ENCODE measurements at places on chromosomes 11 and 22.

GRCh38 chr22:25630447-25630846 lies 66.0 kb downstream of the GRK3 start:
- no peak for DNase-seq

DNA sequence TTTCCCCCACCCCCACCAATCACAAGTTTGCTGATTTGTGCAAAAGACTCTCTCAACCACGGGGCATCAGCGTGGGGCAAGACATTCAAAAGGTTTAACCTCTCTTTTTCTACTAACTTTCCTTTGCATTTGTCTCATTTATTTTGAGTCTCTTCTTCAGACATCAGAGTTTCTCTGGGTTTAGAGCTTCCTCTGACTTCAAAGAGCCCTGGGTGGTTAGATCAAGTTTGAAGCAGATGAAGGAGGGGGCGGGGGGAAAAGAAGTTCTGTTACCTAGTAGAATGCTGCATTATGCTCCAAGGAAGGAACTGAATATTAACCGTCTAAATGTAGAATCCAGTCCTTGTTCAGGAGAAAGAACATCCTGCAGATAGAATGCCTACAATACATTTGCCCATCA lies 24.5 kb downstream of the GAS2 start:
- DNase-seq: no peak

DNA sequence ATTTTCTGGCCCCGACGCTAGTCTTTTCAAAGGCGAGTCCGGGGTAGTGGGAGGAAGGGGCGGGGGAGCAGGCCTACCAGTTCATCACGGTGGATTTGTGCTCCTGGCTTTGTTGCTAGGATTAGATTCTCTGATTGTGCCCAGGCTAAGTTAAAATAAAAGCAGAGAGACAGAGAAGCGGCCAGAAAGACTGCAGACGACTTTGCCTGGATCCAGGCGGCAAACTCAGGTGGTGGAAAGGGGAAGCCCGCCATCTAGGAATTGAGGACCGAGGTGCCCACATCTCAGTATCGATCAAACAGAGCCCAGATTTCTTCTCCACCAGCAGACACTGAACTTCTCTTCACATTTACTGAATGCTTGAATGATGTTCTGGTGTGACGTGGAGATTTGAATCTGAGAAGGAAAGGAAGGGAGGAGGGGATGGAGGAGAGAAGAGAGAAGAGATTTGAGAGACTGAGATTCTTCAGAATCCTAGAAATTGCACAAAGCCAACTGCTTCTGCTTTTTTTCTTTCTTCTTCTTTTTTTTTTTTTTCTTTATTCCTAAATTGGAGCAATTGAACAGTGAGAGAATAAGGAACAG lies 2.7 kb downstream of the FAT3 start:
- DNase-seq: no peak

- no peak for DNase-seq
These were observed 107.9 kb downstream of the C11orf58 start for GRCh38 chr11:16846305-16846704.

DNA sequence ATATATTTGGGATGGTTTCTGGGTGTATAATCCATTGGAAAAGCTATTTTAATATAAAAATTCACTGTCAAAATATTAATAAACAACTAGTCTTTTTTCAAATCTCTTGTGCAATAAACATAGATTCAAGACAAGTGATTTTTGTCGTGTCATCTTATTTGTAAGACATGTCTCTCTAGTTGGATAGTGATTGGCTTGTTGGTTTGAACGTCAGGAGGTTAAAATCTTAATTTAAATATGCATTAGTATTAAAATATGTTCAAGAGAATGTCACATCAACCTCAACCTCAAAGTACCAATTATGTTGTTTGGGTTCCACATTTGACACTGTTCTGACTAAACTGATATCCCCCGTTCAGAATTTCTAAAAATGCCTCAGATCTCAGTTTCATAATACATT lies 287.6 kb downstream of the CASP12 start:
- DNase-seq: no peak

DNA sequence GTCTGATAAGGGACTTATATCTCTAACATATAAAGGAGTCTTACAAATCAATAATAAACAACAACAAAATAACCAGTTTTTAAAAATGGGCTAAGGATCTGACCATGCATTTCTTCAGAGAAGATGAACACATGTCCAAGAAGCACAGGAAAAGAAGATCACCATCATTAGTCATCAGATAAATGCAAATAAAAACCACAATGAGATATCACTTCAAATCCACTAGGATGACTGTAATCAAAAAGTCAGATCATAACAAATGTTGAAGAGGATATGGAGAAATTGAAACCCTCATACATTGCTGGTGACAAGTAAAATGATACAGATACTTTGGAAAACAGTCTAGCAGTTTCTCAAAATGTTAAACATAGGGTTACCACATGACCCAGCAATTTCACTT lies 61.2 kb upstream of the MYOD1 start:
- DNase-seq: no peak

- DNase-seq: no peak
These were observed 4.3 kb upstream of the CARNS1 start for GRCh38 chr11:67410984-67411784.

Data from natural killer cell (primary cell).